Bone marrow (tissue), 2 donors: ENCODE measurements at places on chromosomes 7 and 10.

GRCh38 chr7:78437118-78437517 lies 638.5 kb downstream of the PHTF2 start:
- DNase-seq, result no peak

GRCh38 chr7:77542409-77542808 lies 5.3 kb downstream of the PTPN12 start:
- DNase-seq, result no peak

DNA sequence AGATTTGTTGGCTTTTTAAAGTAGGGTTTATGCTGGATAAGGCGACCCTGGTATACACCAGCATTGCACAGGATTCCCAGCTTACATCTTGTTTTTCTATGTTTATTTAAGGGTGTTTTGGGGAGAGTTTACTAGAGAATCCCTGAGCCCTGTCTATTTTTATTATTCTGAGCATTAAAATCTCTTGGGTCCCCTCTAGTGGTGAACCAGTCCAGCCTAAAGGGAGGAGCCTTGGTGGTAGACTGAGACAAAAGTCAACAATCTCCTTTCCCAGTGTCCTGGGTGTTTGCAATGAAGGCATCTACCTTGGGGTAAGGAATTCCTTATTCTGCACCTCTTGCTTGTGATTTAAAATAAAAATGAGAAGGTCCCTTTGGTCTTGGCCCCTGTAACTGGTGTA lies 38.2 kb downstream of the ANTXRL start:
- DNase-seq, result no peak

- DNase-seq, result no peak
These were observed 204.6 kb downstream of the HDAC9 start for GRCh38 chr7:18700147-18700546.

DNA sequence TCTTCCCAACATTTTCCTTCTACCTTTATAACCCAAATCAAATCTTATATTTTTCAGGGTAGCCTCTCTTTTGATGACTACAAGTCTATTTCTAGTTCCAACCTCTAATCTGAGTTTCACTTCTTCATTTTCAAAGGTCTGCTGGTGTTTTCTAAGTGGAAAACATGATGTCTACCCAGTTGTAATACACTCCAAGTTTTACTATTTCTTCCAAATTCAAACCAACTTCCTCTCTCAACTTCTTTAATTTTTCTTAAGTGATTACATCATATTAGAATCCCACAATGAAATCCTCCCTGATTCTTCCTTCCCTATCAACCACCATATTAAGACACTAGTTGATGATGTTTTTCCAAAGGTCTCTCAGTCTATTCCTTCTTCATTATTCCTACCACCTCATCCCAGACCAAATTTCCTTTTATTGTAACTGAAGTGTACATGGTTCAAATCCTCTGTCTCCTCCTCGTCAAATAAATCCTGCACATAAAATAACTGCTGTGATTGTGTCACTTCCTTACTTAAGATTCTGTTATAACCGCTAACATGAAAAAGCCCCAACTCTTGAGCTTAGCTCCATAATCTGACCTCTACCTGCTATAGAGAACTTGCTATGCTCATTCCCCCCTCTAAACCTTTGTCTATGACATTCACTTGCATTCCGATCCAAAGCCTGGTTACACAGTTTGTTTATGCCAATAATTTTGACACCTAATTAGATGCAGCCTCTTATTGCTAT lies 12.7 kb downstream of the TAS2R38 start:
- DNase-seq, result no peak

DNA sequence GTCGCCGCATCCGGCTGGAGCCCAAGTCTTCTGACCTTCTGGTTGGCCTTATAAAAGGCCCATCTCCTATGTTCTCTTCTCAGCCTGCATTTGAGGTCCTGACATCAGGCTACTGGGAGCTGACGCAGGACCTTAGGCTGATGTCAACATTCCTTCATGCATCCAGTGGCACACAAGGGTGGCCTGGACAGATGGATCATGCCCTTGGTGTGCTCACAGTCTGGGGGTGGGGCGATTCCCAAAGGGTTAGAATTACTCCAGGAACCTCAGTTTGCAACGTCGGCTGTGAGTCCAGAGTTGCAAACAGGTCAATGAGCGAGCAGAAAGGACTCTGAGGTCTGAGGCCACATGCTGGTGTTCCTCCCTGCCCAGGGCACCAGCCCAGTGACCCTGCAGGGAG lies 8.2 kb upstream of the CLIP2 start:
- no peak for DNase-seq

GRCh38 chr7:108034586-108034985 lies 31.6 kb upstream of the LAMB1 start:
- DNase-seq, result no peak

GRCh38 chr7:75967055-75967454 lies 27.3 kb downstream of the TMEM120A start:
- DNase-seq, result no peak

DNA sequence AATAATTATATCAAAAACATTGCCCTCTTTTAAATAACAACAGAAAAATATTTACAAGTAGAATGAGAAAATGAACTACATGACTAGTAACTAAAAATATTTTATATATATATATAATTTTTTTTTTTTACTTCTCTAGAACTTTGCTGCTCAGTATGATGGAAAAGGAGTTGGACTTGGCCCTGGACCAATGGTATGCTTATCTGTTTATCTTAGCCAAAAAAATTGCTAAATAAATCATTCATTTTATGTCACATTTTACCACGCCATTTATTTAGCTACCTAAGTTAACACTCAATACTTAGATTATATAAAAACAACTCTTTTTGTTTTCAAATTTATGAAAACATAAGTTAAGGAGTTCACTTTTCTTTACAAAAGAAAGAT lies 6.7 kb downstream of the COL1A2 start:
- DNase-seq, result no peak

- no peak for DNase-seq
These were observed at the start of gene EBF3 for GRCh38 chr10:129963641-129964501. EBF3 (minus strand) TSS chr10:129964274; CDS start chr10:129963768, 506 bp downstream.

GRCh38 chr10:57849691-57850357 lies 417.9 kb downstream of the IPMK start:
- no peak for DNase-seq

- peak; percentile 14 for DNase-seq
These were observed 57.4 kb downstream of the PPP1R17 start for GRCh38 chr7:31744294-31744874.

DNA sequence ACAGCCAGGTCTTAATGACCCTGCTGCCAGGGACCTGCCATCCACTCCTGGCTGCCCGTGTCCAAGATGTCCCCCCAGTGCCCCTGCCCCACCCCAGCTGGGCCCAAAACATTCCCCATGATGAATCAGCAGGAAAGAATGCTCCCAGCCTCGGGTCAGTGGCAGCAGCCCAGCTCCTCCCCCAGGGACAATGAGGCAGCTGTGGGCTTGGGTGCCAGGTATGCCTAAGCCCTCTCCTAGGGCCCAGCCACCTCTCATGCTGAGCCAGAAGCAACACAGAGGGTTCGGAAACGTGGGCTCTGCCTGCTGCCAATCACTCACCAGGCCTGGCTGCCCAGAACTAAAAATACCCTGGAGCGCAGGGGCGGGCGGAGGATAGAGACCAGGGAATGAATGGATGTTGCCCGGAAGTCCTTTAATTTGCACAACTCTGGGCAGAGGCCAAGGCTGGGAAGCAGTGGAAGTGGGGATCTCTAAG lies 1.5 kb upstream of the LOXL4 start:
- no peak for DNase-seq

DNA sequence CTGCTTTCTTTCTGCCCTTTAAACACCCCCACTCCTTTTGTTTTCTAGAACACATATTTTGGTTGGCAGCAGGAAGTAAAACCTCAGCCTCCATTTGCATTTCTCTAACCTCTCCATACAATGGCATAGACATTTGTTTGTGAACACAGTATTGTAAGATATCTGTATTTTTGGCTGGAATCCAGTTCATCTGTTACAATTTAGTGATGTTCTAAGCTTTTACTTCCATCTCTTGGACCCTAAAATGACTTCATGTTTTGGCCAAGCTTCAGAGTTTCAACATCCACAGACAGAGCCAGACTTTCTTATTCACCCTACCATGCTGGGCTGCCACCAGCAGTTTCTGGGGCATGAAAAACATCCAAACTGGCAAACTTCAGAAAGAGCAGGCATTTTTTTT lies 21.1 kb upstream of the AUTS2 start:
- DNase-seq, result no peak

GRCh38 chr10:12960334-12960898 lies 41.1 kb downstream of the CCDC3 start:
- no peak for DNase-seq

DNA sequence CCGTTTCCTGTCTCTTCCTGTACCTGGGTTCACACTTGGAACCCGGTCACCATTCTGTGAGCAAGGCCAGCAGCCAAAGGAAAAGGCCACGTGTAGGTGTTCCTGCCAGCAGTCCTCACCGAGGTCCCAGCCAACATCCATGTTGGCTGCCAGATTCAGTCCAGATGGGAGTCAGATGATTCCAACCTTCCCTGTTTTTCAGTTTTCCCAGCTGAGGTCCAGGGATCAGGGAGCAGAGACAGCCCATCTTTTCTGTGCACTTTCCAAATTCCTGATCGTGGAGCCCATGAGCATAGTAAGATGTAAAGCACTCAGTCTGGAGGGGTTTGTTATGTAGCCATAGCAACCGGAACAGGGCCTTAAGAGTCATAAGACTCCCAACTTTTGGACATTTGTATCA lies 3.9 kb upstream of the PVRIG start:
- no peak for DNase-seq

- DNase-seq, result no peak
These were observed 176.7 kb upstream of the PPP2R2D start for GRCh38 chr10:131724169-131724545.

DNA sequence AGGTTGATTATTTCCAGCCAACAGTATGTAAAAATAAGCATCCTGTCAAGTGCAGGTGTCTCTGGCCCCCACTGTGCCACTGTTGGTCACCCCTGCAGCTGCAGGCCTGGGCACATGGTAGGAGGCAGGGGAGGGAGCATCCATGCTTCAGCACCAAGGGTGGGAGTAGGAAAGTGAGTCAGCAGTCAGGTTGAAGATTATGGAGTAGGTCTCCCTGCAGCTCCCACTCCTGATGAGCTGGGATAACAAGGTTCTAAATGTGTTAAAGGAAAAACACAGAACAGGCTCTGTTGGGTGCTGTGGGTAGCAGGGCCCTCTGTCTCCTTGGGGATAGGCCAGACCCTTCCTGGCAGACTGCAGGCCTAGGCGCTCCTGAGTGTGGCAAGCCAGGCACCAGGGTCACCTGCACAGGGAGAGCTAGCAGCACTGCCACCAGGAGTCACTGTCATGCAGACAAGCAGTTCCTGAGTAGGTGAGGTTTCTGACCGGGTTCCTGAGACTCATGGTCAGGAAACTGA lies 59.3 kb downstream of the NUDCD3 start:
- no peak for DNase-seq

- DNase-seq, result no peak
These were observed 79.6 kb downstream of the SH3PXD2A start for GRCh38 chr10:103775776-103776175.

DNA sequence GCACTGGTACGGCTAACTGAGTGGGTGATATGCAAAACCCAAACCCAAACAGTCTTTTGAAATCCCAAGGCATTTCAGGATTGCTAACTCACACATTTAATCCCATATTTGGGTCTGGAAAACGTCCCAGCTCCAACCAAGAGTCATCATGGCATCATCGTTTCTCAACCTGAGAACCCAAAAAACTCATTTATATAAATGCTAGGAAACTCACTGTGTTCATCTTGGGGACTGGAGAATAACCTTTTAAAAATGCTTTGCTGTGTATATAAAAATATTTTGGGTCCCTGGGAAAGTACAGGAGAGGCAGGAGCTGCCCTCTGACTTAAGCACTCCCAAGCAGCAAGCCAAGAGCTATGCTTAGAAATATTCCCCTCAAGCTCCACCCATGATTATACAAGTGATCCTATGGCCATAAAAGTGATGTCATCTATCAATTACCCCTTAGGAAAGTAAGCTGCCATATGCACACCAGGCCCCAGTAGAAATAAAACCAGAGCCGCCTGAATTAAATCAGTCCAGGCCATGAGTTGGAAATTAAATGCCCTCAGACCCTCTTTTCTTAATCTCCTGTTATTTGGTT lies 352.1 kb downstream of the FRMD4A start:
- no peak for DNase-seq

- no peak for DNase-seq
These were observed 42.4 kb upstream of the ASAH2 start for GRCh38 chr10:50293513-50294313.

DNA sequence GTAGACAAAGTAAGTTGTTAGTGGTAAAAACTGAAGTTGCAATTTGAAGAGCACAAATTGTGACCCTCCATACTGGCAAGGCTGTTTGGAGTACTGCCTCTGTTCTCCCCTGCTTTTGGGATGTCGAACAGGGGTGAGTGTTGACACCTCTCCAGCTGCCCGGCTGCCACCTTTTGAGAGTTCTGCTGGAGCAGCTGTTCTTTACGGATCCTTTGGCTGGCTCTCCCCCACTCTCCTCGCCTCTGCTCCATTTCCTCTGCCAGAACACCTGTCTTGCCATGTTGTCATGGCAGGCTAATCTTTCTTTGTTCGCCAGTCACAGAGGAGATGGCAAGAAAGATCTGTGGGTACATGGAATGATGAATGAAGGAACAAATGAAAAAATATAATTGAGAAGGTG lies 34.9 kb downstream of the INSYN2A start:
- no peak for DNase-seq

GRCh38 chr7:100275120-100275519 lies 32.4 kb upstream of the SPDYE3 start:
- DNase-seq, result no peak

DNA sequence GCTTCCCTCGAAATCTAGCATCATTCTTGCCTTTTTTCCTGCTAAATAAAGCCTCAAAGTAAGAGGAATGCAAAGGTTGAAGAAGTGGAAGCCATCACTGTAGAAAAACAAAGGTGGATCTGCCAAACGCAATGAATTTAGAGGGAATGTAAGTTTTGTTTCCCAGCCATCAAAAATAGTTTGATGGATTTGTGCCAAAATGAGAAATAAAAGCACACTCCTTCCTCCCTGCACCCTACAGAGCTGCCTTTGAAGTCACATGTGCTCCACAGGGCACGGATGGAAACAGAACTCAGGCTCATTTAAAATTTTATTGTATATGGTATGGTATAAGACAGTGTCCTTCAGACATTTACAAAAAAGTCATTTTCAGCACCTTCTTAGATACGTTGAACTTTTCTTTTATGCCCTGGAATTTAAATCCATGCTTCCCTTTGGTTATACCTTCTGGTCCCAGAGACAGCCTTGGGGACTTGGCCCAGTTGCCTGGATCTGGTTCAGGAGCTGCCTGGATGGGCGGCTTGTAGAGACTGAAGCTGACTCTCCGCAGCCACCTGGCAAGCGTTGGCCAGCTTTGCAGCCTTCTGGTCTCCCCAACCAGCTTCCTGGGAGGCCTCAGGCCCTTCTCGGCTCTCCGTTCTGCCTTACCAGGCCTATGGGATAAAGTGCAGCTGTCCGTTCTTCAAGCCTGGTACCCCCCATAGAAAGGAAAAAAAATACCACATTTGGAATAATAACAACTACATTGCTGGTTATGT lies 228.5 kb upstream of the NEBL start:
- no peak for DNase-seq
